ENCODE measurements at places on chromosomes 13 and 19.

GRCh38 chr13:97879646-97880310 is 73.7 kb upstream of the IPO5 start:
- peaks cover 33% of the 10 kb centered on the region for H3K27me3 ChIP-seq
- H3K36me3 ChIP-seq, result no peaks in the 10 kb centered on the region
- H3K4me3 ChIP-seq, result no peak overlapping the region
- H3K4me1 ChIP-seq, result no peaks in the 10 kb centered on the region

- H3K27me3 ChIP-seq, result peaks cover 9% of the 10 kb centered on the region
- H3K36me3 ChIP-seq, result no peaks in the 10 kb centered on the region
- no peak overlapping the region for H3K27ac ChIP-seq
- no peak overlapping the region for H3K4me3 ChIP-seq
Observed at GRCh38 chr13:110245416-110245899, 61.5 kb downstream of the COL4A1 start.

GRCh38 chr19:19138109-19138981 is at the start of gene TMEM161A:
Gene TMEM161A (minus strand): TSS chr19:19138478. CDS start chr19:19138428, 50 bp downstream.
- H3K4me3 ChIP-seq, result peak within 1 kb of the TSS; percentile 98
- peaks cover 25% of the 10 kb centered on the region for H3K4me1 ChIP-seq
- H3K27ac ChIP-seq, result peak within 1 kb of the TSS; percentile 98
- H3K27me3 ChIP-seq, result no peaks in the 10 kb centered on the region
- H3K36me3 ChIP-seq, result no peaks in the 10 kb centered on the region
- peak; percentile 100 for ATAC-seq

DNA sequence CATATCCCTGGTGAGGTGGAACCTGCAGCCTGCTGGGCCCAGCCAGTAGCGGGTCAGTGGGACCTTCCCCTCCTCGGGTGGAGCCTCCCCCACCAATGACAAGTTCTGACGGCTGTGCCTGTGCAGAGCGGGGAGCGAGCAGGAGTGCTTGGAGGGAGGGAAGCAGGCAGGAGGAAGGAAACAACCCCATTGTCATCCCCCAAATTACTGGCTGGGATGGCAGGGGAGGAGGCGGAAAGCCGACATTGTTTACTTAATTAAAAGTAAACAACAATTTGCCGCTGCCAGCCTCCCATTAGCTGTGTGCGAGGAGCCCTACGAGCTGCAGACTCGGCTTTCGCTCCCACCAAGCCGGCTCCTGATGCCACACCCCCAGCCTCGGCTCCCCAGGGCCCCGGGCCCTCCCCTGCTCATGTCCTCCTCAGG is 45.5 kb downstream of the LYL1 start:
- no peaks in the 10 kb centered on the region for H3K4me1 ChIP-seq
- H3K4me3 ChIP-seq, result no peak overlapping the region
- H3K36me3 ChIP-seq, result no peaks in the 10 kb centered on the region
- ATAC-seq, result no peak
- H3K27me3 ChIP-seq, result peaks cover 13% of the 10 kb centered on the region

DNA sequence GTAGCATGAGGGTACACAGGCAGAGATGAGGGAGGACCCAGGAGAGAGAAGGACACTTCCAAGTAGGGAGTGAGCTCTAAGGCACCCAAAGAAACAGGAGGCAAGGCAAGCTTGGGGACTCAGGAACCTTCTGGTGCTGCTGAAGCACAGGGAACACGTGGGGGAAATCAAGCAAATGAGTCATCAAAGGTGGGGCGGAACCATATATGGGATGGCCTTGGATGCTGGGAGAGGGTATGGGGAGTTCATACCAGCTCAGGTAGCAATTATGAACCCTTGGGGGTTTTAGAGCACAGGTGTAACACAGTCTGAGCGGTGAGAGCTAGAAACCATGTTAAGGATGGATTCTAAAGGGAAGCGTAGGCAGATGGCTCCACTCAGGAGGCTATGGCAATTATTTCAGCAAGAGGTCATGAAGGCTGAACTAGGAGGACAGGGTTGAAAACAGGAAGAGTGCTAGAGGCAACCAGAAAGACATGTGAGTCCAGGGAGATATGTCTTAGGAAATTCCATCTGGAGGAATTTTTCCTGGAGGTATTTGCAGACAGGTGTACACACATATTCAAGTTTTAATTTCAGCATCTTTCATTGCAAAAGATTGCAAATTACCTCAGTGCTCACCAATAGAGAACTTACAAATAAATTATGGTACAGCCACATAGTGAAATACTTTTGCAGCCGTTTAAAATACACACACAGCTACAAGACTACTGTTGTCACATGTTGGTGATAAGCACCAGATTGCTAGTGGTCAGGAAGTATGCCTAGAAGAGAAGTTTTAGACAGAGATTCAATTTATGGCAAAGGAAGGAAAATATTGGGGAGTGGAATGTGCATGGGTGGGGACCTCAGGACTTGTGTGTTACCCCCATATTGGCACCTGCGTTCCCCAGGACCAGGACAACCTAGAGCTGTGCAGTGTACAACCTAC is 77.0 kb downstream of the STARD13 start:
- no peak overlapping the region for H3K27ac ChIP-seq
- H3K4me1 ChIP-seq, result peaks cover 9% of the 10 kb centered on the region
- H3K27me3 ChIP-seq, result peaks cover 32% of the 10 kb centered on the region

GRCh38 chr13:32041429-32041828 is 9.9 kb downstream of the FRY start:
- H3K36me3 ChIP-seq, result no peaks in the 10 kb centered on the region
- peaks cover 42% of the 10 kb centered on the region for H3K4me1 ChIP-seq
- H3K27me3 ChIP-seq, result no peaks in the 10 kb centered on the region
- H3K4me3 ChIP-seq, result peak overlapping the region; percentile 49
- peak; percentile 78 for ATAC-seq

DNA sequence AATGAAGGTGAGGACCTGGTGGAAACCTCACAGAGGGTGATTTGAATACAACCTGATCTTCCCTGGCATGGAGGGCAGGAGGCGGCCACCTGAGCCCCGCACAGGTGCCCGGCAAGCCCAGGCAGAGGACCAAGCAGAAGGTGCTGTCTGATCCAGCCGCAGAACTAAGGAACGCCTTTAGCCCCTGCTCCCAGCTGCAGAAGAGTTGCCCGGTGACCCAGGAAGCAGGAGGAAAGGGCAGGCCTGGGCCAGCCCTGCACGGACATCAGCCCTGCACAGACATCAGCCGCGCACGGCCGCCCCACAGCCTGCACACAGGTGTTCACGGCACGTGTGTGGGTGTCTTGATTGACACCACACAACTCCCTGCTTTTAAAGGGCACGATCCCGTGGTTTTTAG is 43.1 kb downstream of the RASA3 start:
- no peaks in the 10 kb centered on the region for H3K27me3 ChIP-seq
- H3K27ac ChIP-seq, result no peak overlapping the region
- peaks cover 23% of the 10 kb centered on the region for H3K36me3 ChIP-seq
- no peak overlapping the region for H3K4me3 ChIP-seq
- ATAC-seq, result no peak

DNA sequence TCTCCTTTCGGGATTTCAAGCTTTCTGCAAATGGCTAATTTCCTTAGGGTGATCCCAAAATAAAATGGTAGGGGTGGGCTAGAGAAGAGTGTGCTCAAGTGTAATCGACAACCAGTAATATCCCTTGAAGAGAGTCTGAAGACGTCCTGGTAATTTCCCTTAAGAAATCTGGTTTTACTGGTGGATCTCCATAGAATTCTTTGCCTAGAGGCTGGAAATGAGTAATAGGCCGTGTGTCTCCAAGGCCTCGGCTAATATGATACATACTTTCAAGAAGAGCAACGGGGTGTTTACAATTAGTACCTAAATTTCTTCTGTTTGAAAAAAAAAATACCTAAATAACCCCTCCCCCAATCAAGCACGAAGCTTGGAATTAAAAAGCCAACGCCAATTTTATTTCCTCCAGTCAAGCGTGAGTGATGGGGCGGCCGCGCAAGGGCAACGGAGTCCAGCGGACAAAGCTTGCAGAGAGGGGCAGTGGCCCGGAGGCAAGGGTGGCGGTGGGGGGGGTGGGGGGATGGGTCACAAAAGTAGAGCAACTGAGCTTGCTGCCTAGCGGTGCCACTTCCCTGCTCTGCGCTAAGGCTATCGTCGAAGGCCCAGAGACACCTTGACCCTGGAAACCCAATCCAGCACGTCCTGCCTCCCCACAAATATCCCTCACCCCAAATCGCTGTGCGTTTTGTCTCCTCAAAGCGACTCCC is 7.8 kb downstream of the SOX21 start:
- H3K4me3 ChIP-seq, result no peak overlapping the region
- H3K4me1 ChIP-seq, result peaks cover 5% of the 10 kb centered on the region
- H3K27ac ChIP-seq, result no peak overlapping the region
- no peak for ATAC-seq

Data from activated T-helper 17 cell treated with anti-CD3 and anti-CD28 coated beads, Interleukin-2, amount 50 U/mL, for 72 hours (primary cell).